ENCODE measurements at places on chromosomes 3 and 15.

DNA sequence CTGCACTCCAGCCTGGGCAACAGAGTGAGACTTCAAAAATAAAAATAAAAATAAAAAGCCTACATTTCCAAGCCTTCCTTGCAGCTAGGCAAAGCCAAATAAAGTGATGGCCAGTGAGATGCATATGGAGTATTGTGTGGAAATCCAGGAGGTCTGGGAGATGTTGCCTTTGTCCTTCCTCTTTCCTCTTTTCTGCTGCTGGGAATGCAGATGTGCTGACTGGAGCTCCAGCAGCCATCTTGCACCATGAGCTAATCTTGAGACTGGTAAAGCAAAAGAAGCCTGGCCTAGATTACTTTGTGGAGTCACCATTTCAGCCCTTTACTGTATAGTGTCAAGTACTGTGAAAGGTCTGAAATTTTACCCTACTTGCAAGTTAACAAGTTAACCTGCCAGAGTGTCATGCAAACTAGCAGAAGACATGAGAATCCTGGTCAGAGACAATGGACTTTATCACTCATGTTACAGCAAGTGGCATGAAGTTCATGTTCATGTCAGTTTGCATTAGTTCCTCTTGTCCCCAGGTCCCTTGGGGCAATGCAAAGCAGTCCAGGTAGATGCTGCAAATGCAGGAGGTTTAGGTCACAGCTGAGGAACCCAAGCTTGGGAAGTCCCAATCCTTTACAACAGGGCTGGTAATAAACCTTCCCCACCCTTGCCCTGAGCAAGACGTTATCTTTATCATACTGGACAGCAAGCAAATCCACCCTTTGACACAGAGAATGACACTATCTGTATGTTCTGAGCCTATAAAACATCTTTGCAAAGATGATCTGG, 103.1 kb downstream of the TLE3 start:
- no peak for DNase-seq

- DNase-seq: no peak
These were observed 103.0 kb upstream of the HES1 start for GRCh38 chr3:194032828-194033435.

GRCh38 chr3:112074616-112075497, 11.3 kb upstream of the C3orf52 start:
- peak; percentile 98 for DNase-seq

DNA sequence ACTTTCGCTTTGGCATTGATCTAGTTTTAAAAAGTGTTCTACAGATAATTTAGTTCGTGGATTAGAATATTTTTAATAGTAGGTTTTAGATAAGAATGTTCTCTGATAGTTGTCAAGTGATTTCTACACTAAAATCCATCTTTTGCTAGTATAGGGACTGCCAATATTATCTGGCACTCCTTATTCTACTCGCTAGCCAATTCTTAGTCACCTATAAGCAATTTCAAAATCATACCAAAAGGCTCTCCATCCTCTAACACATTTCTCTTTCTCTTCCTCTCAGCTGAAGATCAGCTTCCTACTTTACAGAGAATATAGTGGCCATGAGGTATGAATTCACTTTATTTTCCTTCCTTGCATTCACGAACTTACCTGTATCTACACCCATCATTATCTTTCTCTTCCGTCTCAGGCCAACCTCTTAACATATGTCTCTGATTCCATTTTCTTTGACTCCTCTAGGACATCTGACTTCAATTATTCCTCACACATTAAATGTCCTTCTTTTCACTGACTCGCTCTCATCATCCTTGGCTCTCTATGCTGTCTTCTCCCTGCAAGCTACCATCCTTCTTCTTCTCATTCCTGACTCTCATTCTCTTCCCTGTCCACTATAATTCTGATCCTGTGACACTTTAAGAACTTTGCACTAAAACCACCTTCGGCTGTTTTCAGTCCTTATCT, 35.5 kb downstream of the C3orf80 start:
- no peak for DNase-seq

- no peak for DNase-seq
These were observed 217.7 kb downstream of the MEIS2 start for GRCh38 chr15:36882487-36883131.

DNA sequence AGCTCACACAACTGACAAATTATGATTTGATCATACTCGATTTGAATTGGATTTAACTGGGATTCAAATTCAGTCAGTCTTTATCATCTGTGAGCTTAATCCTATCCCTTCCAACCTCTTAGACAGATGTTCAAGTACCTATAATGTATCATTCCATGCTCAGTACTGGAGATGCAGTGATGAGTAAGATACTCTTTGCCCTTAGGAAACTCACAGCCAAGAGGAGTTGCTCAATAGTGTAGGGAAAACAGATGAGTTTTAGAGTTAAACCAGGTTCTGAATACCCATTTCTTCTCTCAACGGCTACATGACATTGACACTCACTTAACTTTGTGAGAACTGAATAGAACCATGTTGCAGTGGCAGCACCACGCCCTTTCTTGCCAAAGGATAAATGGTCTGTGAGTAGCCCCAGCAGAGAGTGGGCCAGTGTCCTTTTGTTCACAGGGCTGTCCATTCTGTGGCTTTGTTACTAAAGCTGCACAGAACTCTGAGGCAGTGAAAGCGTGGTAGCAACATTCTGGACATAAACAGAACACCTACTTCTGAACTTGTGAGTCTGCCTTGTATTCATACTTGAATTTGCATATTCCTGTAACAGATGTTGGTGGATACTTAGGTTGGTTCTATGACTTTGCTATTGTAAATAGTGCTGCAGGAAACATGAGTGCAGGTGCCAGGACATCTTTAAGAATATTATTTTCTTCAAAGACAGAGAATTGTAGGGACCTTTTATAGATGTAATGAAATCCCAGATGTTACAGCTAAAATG, 91.6 kb downstream of the RASA2 start:
- DNase-seq: peak; percentile 86

DNA sequence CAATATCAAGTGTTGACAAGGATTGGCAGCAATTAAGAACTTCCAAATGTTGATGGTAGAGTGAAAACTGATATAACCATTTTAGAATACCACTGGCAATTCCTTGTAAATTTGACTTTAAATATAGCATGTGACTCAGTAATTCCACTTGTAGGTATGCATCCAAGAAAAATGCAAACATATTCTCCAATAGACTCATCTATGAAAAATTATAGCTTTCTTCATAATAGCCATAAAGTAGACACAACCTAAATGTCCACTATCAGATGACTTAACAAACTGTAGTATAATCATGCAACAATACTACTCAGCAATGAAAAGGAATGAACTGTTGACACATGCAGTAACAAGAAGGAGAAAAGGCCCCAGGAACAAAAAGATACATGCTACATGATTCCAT, 988.1 kb downstream of the FHIT start:
- no peak for DNase-seq

- no peak for DNase-seq
These were observed 225.5 kb upstream of the CHRM5 start for GRCh38 chr15:33742800-33743199.

DNA sequence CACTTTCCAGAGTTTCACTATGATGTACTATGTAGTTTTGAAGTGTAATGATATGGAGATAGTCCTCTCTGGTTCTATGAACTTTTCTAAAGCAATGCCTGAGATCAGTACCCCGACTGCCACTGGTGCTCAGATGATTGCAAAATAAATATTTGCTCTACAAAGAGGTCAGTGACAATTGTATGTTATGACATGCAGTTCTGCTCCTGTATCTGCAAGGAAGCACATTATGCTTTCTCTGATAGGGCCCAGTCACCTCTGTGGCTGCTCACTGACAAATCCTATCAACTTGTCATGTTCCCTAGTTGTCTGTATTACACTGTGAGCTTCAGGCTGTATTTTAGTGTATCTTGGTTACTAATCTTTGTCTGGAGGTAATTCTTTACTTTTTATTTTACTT, 362.6 kb downstream of the ROBO1 start:
- DNase-seq: no peak

- no peak for DNase-seq
These were observed 146.1 kb upstream of the LPP start for GRCh38 chr3:188007897-188008296.

DNA sequence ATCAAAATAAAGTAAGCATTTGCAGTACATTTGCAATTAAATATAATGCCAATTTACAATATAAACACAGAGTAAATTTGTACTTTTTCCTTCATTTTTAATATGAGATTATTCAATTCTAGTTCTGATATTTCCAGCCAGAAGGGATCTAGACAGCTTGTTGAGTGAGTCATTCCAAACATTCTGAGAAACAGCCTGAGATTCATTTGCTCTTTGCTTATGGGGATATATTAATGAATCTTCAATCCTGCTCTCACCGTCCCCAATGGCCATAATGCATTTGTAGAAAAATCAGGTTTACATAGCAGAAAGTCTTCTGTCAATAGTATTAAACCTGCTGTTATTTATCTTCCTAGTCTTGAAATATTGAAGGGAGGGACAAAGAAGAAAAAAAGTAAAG, 554.2 kb downstream of the TUSC7 start:
- no peak for DNase-seq

DNA sequence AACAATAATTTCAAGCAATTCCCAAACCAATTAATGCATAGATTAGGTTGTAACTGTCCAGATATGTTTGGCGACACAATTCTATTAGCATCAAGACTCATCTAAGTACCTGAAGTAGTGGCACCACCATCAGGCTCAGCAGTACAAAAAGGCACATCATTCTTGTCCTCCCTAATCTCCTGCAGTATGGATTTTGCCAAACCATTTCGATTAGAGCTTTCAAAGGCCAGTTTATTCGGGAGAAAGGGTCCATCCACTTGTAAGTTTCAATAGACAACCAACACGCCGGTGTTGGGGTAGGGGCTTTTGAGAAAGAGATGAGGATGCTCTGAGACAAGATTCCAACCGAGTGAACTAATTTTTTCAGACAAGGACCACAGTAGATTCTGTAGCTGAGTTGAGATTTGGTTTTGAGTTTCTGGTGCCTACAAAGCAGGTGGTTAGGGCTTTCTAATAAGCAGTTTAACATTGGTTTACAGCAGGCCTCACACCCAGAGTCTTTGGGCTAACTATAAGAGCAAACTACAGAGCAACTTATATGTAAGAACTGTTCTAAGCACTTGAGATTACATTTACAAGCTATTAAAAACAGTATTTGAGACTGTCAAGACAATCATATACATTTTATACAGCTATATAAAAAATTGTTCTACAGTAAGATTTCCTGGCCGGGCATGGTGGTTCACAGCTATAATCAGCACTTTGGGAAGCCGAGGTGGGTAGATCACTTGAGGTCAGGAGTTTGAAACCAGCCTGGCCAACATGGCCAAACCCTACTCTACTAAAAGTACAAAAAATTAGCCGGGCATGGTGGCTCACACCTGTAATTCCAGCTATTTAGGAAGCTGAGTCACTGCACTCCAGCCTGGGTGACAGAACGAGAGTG, 4.5 kb downstream of the RPL22L1 start:
- no peak for DNase-seq
